ENCODE measurements at places on chromosomes 1 and 21.

DNA sequence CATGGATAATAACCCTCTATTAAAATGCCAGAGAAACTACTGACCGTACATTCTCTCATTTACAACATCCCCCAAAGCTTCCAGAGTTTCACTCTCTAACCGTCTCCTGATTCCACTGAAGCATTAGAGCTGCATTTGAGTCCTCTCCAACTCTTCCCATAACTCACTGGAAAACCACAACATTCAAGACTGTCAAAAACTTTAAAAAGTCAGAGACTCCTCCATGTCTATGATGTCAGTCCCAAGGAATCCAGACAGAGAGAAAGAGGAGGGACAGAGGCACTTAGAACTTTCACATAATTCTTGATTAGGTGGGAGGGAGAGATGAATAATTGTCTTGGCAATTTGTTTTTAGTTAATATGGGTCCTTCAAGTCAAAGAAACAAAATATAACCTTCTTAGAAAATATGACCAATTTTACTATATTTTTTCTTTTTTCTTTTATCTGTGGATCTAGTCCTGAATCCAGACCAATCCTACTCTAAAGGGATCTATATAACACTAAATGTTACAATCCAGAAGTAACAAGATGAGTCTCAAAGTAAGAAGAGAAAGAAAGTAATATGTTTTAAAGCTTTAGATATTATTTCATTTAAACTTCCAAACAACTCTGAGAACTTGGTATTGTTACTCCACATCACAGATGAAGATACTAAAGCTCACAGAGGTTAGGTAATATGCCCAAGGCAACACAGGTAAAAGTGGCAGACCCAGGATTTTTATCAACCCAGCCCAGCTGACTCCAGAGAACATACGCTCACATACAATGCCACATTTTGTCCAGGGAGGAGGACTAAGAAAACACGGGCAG, 23.8 kb downstream of the OTUD7B start:
- DNase-seq: no peak

DNA sequence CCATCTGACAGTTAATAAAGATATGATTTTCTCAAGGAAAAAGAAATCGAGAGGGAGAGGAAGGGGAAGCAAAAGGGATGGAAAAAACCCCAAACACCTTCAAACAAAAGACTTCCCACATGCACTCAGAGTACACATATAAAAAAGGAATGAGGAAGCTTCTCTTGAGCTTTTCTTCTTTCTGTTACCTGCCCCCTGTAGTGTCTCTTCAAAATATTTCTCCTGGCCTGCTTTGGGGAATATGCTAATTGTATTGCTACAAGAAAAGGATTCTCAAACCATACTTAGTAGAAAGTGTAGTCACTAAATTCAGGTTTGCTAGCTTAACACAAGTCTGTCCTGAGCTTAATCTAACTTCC, 58.7 kb downstream of the KIF14 start:
- DNase-seq: no peak

- DNase-seq: no peak
Observed at GRCh38 chr1:205676597-205676996, 3.7 kb downstream of the SLC45A3 start.

GRCh38 chr1:30283199-30283962, 440.0 kb downstream of the MATN1 start:
- no peak for DNase-seq

GRCh38 chr1:203871114-203871880, 9.9 kb downstream of the SNRPE start:
- no peak for DNase-seq

All from stimulated activated CD4-positive, alpha-beta T cell treated with anti-CD3 and anti-CD28 coated beads, Interleukin-2, amount 100 ng/mL, for 24 hours (primary cell).